ENCODE measurements at places on chromosomes 4 and X.

- DNase-seq = peak; percentile 63
Measured at GRCh38 chr4:153502584-153502983, 36.4 kb downstream of the TMEM131L start.

- no peak for DNase-seq
Measured at GRCh38 chrX:40303256-40304077, 205.7 kb upstream of the BCOR start.

GRCh38 chrX:40863671-40864070 is 128.3 kb upstream of the MED14 start:
- no peak for DNase-seq

GRCh38 chr4:127849505-127850234 is 31.0 kb upstream of the PLK4 start:
- DNase-seq = no peak

GRCh38 chrX:24396931-24397279 is 36.5 kb downstream of the SUPT20HL1 start:
- no peak for DNase-seq

GRCh38 chr4:189206953-189207352 is 733.7 kb upstream of the FRG1 start:
- DNase-seq = no peak

DNA sequence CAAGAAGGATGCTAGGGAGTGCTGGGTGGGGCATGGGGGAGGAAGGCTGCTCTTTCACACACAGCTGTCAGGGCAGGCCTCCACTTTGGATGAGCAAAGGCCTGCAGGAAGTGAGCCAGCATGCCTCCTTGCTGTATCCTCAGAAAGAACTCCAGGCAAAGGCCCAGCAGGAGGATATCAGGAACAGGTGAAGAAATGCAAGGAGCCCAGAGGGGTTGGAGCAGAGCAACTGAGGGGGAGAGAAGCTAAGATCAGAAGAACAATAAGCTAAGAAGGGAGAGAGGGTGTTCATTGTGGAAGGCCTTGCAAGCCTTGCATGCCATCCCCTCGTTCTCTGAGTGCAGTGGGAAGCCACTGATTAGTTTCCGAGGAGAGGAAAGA is 115.1 kb downstream of the CAMK2D start:
- no peak for DNase-seq

DNA sequence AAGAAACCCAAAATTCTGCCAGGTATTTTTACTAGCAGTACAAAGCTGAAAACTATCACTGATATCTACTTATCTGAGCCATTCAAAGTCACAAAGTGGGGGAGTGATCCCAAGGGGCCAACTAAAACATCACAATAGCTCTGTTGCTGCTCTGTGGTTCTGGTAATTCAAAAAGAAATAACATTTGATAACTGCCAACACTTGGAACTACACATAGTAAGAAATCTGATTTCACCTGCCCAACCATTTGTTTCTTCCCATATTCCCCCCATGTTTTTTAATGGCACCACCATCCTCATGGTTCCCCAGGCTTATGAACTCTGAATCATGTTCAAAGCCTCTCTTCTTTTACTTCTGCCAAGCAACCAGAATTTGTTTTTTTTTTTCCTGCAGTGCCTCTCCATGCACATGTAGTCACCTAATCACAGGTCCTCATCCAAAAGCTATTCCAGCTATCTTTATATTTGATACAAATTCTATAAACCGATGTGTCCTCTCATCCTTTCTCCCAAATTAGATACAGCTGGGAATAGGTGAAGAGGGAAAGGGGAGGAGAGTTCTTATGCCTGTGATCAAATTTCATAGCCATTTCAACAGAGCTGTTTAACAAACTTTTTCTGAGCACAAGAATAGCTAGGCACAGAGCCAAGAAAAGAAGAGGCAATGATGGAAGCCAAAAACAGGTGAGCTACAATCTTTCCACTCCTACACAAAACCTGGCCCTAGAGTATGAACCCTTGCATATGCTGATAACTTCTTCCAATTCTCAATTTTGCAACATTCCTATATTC is 7.7 kb downstream of the AMMECR1 start:
- DNase-seq = no peak

DNA sequence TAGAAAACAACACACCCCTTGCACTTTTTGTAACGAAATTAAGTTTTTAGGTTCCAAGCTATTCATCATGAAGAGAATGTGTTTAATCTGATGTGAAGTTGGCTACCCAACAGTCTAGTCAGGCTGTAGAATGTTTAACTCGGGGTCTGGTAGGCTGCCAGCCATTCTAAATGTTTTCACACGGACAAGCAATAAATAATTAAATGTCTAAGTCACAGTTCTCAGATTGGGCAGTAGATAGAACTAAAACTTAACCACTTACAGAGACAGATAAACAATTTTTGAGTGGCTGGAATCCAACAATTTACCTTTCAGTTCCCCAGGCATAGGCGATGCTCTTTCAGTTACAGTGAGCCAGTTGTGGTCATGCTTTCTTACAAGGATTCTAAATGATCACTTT is 66.5 kb downstream of the CHIC2 start:
- DNase-seq = peak; percentile 33

DNA sequence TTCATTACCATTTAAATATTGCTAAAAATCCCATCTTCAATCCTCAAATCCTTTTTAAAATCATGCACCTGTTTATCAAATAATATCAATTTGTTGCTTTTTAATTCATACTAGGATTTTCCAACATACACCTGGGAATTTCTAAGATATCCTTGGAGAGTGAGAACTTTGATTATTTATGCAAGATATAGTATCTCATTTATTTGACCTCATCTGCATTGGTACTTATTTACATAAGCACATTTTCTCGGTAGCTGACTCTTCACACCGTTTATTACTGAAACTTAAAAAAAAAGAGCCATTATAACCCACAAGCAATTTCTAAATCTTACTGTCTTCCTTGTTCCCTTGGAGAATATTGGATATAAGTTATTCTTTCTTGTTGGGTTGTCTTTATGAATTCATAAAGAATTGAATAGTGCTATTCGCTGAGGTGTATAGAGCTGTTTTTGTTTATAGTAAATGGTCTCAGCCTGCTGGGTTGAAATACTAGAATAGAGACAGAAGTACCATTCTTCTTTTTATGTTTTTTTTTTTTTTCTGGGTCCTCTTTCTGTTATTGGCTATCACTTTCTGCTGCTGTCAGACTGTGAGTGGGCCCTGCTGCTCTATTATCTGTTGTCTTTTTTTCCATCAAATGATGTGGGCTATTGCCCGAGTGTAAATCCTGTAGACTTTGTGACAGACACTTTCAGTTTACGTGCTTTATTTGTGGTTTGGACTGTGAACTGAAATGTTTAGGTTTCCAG is 2.9 kb downstream of the UGT8 start:
- no peak for DNase-seq

DNA sequence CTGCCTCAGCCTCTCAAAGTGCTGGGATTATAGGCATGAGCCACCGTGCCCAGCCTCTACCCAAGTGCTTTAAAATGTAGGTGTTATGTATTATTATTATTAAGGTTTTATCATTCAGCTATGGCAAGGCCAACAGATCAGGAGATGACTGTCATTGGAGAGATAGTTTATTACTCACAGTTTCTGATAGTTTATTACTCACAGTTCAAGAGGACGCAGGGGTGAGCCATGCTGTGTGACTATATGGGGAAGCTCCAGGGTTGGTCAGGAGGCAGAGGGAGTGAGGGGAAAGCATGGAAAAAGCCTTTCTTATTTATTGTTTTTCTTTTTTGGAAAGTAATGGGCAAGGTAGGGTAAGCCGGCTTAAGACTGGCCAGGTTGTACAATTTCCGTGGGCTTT is 25.4 kb upstream of the ARSD start:
- no peak for DNase-seq

- DNase-seq = no peak
Measured at GRCh38 chr4:11069581-11070211, 359.0 kb downstream of the HS3ST1 start.

GRCh38 chr4:58111818-58112217 is 1001.6 kb upstream of the IGFBP7 start:
- DNase-seq = no peak

DNA sequence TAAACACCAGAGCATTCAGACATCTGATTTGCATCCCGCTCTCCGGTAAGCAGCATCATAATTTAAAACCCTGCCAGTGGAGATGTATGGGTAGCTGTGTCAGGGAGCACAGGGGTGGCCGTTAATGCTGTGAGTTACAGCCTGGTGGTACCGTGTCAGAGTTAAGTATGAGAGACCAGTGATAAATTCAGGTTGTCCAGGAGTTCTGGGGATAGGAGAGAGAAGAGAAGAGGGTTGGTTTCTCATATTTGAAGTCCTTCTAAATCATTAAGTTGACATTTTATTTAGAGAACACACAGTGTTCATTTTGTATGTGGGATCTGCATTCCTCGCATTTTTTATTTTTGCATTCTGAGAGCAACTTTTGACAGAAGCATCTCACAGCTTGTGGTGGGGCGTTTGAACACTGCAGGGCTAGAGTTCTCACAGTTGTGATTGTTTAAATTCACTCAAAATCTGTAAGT is 157.6 kb downstream of the DCLK2 start:
- peak; percentile 89 for DNase-seq

DNA sequence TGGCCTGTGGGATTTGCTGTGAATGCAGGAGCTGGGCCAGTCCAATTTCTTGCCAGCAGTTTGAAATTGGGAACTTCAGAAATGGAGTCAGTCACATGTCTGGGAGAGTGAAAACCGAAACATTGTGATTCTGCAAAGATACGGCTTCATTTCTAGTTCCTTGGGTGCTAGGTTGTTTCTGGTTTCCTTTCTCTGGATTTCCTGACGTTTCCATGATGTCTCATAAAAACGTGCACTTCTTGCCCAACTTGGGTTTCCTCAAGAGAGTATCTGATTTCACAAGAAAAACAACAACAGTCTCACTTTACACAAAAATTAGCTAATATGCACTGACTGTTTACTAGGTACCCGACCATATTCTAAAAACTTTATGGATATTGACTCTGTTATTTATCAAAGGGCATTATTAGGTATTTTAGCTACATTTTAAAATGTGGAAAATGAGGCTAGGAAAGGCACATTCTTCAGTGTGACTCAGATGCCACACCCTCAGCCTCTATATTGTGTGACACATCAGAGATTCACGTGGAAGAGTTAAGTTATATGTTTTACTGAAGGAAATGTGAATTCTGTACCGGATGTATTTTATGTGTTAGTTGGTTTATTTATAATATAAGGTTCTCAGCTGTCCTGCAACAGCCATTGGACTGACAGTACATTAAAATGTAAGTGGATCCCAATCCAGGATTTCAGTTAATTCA is 225.0 kb upstream of the PUDP start:
- DNase-seq = peak; percentile 54

GRCh38 chr4:38371391-38371851 is 292.6 kb upstream of the KLF3 start:
- DNase-seq = peak; percentile 83

- peak; percentile 54 for DNase-seq
Measured at GRCh38 chr4:10063544-10064300, 42.4 kb upstream of the SLC2A9 start.

DNA sequence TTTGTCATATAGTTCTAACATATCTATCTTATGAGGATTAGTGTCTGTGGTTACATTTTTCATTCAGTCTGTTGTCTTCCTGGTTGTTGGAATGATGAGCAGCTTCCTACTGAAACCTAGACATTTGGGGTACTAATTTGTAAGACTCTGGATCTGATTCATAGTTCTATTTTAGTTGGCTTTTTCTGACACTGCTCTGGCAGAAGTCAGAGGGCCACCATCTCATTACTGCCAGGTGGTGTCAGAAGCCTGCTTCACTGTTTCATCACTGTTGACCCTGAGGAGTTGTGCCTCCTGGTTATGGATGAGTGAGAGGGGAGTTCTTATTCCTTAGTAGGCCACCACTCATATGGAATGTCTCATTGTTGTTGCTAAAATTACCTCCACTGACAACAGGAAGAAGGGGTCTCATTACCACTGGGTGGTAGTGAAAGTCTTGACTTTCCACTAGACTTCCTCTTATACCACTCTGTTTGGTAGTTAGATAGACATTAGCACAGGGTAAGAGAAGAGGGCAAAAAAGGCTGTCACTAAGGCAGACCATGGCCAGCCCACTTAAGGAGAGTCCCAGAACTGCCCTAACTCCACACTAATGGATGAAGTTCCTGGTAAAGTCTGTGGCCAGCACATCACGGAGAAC is 395.2 kb downstream of the SPOCK3 start:
- no peak for DNase-seq
